SK-N-SH treated with all-trans-retinoic acid at 6 μM for 48 hours (cell line): ENCODE measurements at places on chromosomes 2 and 18.

- ATAC-seq, result no peak
Observed at GRCh38 chr18:79251021-79251420, 144.7 kb upstream of the NFATC1 start.

DNA sequence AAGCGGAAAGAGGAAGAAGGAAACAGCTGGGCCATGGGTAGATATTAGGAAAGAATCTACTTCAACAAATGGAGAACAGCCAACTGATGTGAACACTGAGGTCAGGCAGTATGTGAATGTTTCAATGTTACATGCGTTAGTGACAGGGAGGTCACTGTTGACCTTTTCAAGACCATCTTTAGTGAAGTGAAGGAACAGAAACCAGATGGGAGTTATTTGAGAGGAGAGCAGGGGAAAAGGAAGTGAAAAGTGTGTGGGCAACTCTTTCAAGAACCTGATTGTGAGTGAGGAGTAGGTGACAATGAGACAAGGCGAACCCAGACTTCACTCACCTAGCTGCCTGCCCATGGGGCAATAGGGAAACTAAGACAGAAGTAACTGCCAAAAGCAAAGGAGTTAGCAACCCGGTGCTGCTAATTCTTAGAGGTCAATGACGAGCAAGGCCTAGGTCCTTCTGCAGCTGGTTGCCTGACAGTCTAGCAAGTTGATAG is 67.0 kb downstream of the SP3 start:
- no peak; the same call in 1 of the 3 replicates for ATAC-seq

GRCh38 chr2:112035786-112036185 is 19.3 kb upstream of the TMEM87B start:
- ATAC-seq, result no peak

DNA sequence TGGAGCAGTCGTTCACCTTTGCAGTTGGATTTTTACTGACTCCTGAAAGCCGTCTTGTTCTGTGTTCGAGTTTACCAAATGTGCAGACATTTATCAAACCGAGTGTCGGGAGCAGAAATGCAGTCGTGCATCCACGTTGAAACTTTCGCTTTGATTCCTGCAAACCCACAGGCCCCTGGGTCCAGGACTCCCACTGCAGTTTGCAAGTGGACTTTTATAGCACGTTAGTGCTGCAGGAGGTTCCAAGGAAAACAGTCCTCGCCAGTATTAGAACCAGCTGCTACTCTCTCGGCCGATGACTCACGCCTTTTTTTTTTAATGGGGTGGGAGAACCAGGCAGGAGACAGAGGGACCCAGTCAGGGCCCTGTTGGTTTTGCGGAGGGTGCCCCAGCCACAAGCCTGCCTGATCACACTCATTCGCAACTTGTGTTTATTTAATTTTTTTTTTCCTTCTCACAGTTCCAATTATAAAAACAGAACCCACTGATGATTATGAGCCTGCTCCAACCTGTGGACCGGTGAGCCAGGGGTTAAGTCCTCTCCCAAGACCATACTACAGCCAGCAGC is 90.1 kb downstream of the NFATC1 start:
- ATAC-seq, result peak; percentile 68

DNA sequence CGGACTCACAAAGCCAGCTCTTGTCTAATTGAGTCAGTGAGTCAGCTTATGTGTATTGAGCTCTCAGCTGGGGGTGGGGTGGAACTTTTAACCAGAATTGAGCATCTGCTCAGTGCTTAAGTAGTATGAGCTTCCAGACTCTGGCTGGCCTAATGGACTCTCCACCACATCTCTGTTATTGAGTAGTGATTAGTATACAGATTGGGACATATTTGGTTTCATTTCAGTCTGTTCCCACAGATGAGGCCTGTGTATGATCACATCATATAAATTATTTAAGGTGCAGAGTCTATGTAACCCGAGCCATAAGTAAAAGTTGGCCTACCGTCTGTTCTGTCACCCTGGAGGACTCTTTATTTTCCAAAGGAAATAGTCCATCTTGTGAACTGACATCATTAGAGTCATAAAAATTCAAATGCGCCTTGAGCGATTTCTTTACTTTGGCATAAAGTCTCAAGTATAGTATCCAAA is 152.1 kb downstream of the THSD7B start:
- no peak for ATAC-seq

DNA sequence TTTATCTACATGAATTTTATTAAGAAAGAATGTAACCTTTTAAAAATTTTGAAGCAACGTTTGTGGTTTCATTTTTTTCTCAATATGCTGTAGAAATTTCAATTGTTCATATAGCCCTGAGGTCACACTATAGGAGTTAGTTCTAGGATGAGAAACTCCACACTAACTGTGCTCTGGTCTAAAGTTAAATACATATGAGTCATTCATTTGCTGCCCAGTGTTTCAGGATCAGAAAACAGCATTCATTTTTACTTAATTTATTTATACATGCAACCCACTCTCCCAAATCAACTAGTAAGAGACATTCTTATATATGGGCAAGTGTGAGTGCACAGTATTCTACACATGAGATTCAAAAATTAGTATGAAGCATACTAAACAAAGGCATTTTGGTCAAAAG is 137.9 kb downstream of the DOCK10 start:
- peak; percentile 72 for ATAC-seq

DNA sequence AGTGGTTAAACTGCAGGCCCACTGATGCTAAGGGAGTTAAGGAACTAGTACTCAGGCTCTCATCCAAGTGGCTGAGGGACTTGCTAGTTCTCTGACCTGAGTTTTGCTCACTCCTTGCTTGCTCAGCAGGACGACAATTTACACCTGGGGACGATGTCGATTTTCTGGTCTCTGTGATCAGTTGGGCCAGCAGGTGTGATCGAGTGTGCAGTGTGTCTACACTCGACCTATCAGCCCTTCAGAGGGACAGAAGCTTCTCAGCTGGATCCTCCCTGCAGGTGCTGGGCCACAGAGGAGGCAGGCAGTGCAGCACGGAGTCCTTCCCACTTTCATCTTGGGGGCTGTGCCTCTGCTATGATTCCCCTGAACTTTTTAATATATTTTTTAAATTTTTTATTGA is 71.5 kb downstream of the KCNS3 start:
- ATAC-seq, result no peak

GRCh38 chr2:232571026-232571474 is 20.6 kb downstream of the EIF4E2 start:
- no peak for ATAC-seq

DNA sequence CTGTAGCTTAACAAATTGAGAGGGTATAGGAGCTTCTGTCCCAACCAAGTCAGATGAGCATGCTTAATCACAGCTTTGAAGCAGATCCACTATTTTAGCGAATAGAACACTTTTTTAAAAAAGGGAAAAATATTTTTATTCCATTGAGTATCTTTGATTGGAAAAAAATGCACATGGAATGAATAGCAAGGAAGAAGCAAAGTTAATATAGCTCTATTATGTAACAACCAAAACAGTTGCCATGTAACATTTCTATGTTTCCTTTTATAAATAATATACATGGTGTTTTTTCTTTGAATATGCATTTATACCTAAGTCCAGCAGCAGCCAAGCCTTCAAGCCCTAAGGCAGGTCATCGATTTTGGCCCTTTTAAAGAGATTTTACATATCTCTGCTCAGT is 21.4 kb upstream of the SPTBN1 start:
- ATAC-seq, result no peak

- peak; percentile 83 for ATAC-seq
Observed at GRCh38 chr2:231530099-231531011, at the start of gene NMUR1. Gene NMUR1 (minus strand): TSS chr2:231530445. CDS start chr2:231530361, 84 bp downstream.

GRCh38 chr18:3513481-3513880 is 63.5 kb downstream of the TGIF1 start:
- no peak for ATAC-seq

DNA sequence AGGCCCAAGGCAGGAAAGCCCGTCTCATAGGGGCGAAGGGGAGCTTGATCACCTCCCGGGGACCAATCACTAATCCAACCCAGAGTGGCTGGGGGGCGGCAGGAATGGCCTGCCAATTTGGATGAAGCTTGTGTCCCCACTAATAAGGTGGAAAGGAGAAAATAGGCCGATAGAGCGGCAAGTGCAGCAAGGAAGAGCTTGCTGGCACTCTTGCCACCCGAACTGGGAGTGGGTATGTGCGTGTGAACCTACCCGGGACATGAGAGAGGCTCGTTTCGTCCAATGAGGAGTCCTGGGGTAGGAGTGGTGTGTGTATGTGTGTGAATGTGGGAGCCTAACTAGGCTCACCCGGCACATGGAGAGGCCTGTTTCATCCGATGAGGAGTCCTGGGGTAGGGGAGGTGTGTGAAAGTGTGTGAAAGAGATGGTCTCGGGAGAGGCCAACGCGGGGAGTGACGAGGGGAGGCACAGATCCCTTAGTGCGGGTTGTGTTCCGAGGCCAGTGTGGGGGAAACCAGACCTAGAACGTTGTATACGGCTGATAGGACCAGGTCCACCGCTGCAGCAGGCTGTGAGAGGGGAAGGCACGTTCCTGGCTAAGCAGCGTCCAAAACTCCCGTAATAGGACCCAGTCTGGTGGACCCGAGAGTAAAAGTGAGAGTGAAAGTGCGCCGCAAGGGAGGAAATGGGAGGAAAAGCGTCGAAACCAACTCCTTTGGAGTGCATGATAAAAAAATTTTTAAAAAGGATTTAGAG is 47.1 kb upstream of the SELENOI start:
- ATAC-seq, result no peak

DNA sequence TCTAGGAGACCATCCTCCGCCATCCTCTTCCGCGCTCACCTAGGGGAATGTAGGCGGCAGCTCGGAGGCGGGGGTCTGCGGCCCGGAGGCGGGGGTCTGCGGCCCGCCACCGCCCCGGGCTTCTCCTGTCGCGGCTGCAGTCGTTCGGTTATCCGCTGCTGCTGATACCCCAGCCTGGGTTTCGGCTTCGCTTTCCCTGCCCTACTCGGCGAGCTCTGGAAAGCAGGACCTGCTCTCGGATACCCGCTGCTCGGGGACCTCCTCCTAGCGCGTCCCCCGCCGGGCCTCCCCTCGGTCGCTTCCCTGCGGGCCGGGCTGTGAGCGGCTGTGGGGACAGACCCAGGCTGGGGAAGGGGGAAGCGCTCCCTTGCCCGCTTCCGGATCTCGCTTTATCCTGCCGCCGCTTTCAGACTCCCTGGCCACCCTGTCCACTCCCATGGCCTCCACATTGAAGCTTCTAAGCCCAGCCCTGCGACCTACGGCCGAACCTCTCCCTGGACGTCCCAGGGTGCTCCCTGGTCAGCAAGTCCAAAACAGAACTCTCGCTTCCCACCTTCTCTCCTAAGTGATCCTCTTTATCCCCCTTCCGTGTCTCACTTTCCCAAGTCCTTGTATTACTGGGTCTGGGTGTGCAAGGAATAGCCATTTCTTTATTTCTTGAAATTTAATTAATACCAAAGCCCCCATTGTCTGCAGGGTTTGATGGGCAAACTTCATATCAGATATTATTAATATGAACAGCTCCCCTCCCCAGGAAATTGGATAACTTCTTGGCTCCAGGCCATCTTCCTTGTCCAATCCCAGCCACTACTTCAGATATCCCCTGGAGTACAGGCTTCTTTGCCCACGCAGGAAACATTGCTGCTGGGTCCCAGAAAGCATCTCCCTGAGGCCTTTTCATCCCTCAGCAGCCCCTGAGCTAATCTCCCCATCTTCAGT is 769 bp downstream of the FKBP1B start:
- peak; percentile 18 for ATAC-seq

GRCh38 chr2:195561116-195561921 is 95.7 kb upstream of the SLC39A10 start:
- peak; percentile 81 for ATAC-seq

- peak; percentile 14; the same call in 2 of the 3 replicates for ATAC-seq
Observed at GRCh38 chr2:209424781-209425470, 1.1 kb downstream of the MAP2 start.

DNA sequence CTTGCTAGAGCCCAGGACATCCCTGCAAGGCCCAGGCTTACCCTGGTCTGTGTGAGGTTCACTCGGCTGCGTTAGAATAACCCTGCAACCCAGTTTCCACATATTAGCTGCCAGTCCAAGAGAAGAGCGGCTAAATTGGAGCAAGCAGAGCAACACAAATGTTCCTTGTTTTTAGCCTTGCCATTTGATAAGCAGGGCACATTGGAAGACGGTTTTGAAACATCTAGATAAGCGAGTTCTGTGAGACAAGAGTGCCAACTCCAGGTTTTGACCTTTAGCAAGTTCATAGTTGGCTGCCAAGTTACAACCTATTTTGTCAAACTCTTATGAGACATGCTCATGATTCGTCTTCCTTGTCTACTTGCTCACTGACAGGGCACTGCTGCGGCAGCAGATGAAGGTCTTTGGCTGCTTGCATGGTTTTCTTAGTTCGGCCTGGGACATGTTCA is 23.5 kb downstream of the DPP4 start:
- ATAC-seq, result no peak

DNA sequence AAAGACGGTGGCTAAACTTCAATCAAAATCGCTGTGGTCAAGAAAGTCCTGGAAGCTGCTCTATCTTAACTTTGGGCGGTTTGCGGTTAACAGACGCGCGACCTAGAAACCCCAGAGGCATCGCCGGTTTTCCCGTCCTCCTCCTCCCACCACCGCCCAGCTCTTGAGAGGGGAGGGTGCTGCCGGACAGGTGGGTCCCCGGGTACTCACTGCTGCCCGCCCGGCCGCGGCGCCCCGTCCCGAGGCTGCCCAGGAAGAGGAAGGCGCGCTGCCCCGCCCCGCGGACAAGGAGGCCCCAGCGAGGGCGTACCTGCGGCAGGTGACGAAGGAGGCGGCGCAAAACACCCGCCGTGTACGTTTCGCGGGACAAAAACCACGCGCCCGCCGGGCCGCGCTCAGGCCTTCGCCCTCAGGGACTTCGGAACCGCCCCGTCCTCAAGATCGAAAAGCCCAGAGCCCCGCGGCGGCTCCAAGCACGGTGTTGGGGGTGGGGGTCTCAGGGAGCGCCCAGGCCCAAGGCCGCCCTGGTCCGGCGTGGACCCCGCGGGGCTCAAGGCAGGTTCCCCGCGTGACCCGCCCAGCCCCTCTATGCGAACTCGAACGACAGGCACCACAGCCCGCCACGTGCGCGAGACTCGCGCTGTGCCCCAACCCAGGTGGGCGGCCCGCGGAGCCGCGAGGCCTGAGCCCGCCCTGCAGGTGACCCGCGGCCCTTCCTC is at the start of gene SH3YL1:
TSS of gene SH3YL1 (minus strand) at position 259 of the 719 bp plus-strand sequence. CDS start at position 211, 48 bp downstream.
- peak; percentile 54 for ATAC-seq

GRCh38 chr2:98180456-98180855 is 93.5 kb downstream of the VWA3B start:
- ATAC-seq, result no peak

DNA sequence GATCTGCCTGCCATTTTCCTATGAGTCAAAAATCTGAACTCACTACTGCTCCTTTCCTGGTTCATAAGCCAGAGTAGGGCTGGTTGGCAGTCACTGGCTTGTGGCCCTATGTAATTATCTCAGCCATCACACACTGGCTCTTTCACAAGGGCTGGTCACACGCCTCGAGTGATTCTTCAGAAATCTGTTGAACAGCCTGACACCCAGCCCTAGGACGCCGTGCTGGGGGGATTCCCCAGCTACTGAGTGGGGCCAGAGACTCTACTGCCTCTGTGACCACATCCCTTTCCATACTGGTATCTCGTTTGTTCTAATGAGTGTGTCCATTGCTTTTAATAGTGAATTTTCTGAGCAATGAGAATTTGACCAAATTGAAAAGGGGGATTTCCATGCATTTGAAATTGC is 45.8 kb upstream of the RBM44 start:
- ATAC-seq, result no peak

GRCh38 chr2:219045937-219046550 is 4.7 kb upstream of the CFAP65 start:
- ATAC-seq, result peak; percentile 72
